ENCODE measurements at places on chromosomes 3 and 15.

GRCh38 chr15:64425221-64425620 is 35.2 kb upstream of the ZNF609 start:
- no peak for DNase-seq

- no peak for DNase-seq
Measured at GRCh38 chr3:149374793-149375500, 2.5 kb downstream of the TM4SF1 start.

DNA sequence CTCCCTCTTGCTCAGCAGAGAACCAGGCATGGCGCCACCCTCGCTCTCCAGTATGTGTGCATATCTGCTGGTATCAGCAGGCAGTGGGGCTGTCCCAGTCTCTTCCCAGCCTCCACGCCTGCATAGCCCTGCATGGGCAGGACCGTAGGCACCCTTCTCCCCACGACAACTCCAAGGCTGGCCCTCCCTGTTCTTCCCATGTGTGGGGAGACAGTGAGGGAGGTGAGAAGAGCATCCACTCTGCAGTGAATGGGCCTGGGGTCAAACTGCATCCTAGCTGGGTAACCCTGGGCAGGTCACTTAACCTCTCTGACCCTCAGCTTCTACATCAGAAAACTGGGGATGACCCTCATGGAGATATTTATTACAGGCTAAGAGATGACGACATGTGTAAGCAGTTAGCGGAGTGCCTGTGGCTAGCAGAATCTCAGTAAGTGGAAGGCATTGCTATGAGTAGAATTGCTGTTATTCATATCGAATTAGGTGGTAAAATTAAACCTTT is 13.3 kb upstream of the SSUH2 start:
- no peak for DNase-seq

DNA sequence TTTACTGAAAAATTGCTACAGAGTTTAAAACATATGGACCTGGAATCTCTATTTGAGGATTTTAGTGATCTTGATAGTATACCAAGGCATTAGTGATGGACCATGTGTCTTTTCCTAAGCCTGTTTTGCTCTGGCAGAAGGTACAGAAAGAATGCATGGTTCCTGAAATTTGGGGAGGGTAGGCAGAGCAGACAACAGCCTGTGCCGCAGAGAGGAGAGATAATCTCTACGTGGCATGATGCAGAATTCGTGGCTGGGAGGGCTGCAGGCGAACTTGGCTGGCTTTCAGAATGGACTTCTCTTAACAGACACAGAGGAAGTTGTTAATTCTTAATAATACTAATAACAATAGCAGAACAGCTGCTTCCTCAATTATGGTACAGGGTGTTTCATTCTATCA is 137.5 kb upstream of the FOXB1 start:
- no peak for DNase-seq

DNA sequence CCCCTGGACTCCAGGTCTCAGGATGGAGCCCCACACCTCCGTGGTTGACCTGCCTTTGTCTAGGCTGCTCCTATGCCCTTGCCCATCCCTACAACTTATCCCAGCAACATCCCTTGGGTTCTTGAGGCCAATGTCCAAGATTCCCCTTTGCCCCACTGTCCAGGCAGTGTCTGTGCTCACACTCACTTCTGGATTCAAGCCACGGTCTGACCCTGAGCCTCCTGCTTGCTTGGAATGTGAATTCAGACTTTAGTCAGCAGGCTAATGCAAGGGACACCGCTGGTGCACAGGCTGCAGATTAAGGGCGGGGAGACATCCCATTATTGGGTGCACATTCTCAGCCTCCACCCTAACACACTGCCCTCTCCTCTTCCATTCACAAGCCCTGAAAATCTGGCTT is 154.1 kb downstream of the WNT5A start:
- DNase-seq: no peak

DNA sequence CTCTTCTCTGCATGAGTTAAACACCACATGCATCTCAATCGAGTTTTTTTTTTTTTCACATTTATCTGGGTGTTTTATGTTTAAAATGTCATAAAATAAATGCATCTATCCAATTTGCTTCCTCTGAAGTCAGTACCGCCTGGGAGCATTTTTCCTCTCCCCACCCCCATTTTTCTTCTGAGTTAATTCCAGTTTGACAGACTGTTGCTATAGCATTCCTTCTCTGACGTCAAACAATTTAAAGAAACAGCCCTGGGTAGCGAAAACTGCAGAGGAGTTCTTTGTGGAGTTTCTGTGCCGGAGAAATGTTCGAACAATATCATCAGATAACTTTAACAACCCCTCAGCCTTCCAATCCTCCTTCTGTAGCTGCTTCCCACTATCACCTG is 900 bp upstream of the GNB4 start:
- DNase-seq: no peak

GRCh38 chr3:43647331-43648166 is 25.7 kb upstream of the ANO10 start:
- DNase-seq: no peak

DNA sequence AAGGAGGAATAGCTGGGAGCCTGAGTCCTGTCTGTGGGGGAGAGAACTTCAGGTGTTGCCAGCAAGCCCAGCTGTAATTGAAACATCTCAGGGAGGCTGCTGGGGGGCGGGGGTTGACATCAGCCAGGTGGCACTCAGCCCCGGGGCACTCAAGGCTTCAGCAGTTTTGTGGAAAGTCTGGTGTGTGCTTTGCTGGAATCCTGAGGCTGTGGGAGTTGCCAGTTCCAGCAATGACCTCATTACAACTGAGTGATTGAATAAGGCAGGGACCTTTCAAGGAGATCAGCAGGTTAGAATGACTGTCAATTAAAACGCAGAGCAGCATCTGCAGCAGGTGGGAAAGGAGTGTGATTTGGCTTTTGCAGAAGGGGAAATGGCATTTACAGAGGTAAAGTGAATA is 75.7 kb downstream of the FAM43A start:
- DNase-seq: no peak

- no peak for DNase-seq
Measured at GRCh38 chr3:54213907-54214306, 91.6 kb downstream of the CACNA2D3 start.

DNA sequence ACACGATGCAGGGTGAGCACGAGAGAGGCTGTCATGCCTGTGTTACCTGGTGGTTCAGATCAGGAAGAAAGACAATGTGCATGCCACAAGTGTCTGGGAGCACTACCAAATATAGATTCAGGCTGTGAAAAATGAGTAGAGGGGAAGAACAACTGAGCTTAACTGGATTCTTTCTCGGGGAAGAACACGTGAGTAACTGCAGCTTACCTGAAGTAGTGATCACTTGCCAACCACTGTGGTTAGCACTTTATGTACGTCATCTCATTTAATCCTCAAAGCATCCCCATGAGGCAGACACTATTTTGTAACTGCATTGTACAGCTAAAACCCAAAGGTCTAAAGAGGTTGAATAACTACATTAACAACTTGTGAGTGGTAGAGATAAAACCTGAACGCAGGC is 746.2 kb downstream of the TUSC7 start:
- no peak for DNase-seq

GRCh38 chr15:91803260-91803659 is 50.2 kb upstream of the SLCO3A1 start:
- DNase-seq: no peak

GRCh38 chr3:63986831-63987230 is 36.5 kb downstream of the PSMD6 start:
- DNase-seq: no peak

- no peak for DNase-seq
Measured at GRCh38 chr3:59210260-59210659, 160.4 kb upstream of the CFAP20DC start.
